ENCODE measurements at places on chromosomes 16 and 17.

DNA sequence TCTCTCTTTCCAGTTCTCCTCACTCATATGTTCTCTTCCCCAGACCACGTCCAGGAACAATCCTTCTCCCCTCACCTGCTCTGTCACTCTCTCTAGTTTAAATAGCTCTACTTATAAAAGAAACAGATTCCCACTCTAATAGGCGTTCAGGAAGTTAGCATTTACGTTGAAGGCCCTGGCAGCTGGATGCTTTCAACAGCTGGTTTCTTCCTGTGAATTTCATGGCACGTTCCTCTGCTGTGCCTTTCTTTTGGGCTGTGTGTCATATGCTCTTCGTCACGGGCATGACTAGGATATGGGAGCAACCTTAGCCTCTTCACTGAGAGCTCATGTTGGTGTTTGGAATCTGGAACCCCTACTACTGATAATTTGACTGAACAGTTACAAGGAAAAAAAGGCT, 73.2 kb downstream of the ZNF18 start:
- DNase-seq, result no peak

DNA sequence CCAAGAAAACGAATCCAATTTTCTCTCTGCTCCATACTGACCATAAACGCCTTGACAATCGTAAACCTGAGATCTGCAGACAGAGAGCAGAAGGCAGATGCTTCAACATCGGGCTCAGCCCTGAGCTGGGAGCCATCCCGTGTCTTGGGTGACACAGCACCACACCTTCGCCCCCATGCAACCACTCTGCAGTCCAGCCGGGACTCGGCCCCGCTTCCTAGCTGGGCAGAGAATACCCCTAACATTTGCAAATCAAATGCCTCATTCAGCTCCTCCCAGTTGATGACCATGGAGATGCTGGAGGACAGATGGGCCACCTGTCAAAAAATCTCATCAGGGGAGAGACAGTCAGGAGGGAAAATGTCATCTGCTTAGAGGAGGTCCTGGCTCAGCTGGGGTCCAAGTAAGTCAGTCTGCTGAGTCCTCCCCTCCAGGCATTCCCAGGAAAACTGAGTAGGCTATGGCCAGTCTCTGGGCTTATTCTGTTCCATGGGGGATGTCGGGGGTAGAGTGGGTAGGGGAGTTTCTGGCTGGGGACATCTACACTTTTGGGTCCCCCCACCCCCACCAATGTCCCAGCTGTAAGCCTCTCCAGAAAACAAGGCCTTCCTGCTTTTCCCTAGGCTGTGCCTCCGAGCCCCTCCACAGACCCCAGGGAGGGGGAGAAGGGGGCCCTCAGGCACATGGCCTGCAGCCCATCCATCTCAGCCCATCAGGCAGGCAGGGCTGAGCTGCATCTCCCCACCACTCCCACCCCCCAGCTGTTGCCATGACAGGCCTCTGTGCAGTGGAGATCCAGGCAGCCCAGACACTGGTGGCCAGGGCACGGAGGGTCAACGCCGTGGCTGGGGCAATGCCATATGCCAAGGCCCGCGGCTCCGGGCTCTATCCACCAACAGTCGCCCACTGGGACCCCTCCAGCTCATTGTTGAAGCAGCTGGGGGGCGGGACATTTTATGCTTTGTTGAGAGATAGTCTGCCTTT, 158.6 kb downstream of the AXIN2 start:
- DNase-seq, result no peak

DNA sequence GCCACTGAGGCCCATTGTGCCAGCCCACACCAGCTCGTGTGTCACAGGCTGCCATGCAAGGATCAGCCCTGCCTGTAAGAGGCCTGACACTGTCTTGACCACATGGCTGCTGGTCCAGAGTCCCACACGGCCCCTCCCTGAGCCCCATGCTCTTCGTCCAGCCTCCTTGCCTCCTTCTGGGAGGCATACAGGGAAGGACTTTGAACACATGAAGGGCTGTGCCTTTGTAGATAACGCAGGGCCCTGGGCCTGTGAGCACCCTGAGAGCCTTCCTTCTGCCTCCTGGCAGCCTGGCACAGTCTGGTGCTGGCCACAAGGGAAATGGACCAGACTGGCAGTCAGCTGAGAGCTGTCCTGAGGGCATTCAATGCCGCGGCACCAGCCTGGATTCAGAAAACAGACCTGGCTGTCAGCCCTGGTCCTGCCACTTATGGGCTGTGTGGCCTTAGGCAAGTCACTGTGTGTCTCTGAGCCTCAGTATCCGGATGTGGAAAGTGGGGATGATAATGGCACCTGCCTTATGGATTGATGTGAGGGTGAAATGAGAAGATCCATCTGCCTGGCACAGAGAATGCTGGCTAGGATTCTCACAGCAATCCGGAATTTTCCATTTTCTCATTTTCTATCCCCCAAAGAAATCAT, 19.2 kb upstream of the SPNS2 start:
- DNase-seq, result no peak

GRCh38 chr16:62445909-62446308, 409.7 kb upstream of the CDH8 start:
- no peak for DNase-seq

- no peak for DNase-seq
These were observed 74.2 kb upstream of the CBX4 start for GRCh38 chr17:79913451-79913850.

DNA sequence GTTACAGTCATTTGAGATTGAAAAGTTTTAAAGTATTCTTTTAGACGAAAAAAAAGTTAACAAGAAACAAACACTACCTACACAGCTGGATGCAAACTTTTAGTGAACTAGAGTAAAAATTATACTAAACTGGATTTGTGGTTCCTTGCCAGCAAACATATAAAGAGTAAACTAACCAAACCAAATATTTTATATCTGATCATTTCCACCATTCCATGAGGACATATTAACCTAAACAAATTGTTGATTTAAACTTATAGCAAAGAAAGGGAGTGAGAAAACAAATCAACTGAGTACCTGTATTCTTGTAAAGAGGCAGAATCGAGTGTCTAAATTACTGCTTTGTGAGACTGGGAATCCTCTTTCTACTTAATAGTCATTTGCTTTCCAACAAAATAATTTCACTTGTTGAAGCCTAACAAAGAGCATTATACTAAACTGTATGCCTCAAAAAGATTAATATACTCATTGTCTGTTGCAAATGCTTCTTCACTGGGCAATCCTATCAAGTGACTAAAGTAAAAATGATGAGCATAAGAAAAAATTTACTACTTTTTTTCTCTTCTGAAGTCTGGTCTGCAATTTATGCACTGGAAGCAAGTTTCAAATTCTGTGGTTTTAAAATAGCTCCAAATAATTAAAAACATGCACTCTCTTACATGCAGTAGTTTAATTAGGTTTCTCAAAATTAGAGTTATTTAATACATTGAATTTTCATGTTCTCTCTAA, 37.5 kb downstream of the AKAP10 start:
- no peak for DNase-seq

GRCh38 chr17:43841282-43841681, 5.7 kb upstream of the CD300LG start:
- no peak for DNase-seq

DNA sequence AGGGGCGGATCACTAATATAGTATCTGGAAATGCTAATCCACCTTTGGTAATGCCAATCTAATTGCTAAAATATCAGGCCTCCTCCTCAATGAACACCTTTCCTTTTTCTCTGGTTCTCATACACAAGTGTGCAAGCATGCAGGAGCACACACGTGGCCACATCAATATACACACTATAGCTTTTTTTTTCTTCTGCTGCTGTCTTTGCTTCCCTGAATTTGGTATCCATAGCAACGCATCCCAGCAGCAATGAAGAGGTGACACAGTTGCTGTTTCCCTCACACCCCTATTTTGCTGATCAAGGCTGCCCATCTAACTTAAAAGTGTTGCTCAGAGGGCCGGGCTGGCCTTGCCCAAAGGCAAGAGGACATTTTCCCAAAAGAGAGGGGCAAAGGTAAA, 15.4 kb downstream of the NOG start:
- DNase-seq, result no peak
